Dermis microvascular lymphatic vessel endothelial cell (primary cell): ENCODE measurements at places on chromosomes 11 and 22. TPM values are rescaled to one million over a fixed set of nuclear protein-coding genes. Genes with fewer than 3 reads are reported as not detected.

The MARK2 gene
- total RNA-seq = 7.8 and 11.5 TPM in 2 replicates

The DMC1 gene
- 0.63 and 0.90 TPM in 2 replicates for total RNA-seq

The C22orf42 gene
- not detected in 2 replicates for total RNA-seq

The SCGB1D2 gene
- not detected in 2 replicates for total RNA-seq
